ENCODE measurements at places on chromosomes 12 and 14.

- DNase-seq: no peak
Measured at GRCh38 chr12:52464897-52465296, 8.7 kb downstream of the KRT6C start.

DNA sequence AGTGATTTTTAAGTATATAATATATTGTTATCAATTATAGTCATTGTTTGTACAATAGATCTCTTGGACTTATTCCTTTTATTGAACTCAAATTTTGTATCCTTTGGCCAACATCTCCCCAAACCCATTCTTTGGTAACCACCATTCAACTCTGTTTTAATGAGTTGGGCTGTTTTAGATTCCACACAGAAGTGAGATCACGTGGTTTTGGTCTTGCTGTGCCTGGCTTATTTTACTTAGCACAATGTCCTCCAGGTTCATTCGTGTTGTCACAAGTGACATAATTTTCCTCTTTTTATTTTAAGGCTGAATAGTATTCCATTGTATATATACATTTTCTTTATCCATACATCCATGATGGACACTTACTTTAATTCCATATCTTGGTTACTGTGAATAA is 40.2 kb upstream of the LTA4H start:
- no peak for DNase-seq

DNA sequence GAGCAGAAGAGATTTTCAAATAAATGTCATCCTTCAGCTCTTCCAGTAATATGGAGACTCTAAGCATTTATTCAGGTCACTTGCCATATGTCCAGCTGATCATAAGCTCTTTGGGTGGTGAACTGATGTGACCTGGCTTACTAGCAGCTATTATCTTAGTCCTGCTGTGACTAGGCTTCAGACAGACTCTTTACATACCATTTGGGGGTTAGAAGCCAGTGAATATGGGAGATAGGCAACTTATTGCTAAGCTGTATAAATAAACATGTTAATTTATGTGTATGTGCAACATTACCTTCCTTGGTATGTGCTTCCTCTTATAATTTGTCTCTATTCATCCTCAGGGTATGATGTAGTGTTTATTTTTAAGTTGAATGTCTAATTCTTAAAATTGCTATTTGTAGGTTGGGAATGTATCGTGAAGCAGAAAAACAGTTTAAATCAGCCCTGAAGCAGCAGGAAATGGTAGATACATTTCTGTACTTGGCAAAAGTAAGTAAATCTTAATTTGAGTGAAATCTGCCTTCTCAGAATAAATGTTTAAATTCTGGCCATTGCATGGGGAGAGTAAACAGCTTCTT is 32.4 kb downstream of the TTC8 start:
- no peak for DNase-seq

DNA sequence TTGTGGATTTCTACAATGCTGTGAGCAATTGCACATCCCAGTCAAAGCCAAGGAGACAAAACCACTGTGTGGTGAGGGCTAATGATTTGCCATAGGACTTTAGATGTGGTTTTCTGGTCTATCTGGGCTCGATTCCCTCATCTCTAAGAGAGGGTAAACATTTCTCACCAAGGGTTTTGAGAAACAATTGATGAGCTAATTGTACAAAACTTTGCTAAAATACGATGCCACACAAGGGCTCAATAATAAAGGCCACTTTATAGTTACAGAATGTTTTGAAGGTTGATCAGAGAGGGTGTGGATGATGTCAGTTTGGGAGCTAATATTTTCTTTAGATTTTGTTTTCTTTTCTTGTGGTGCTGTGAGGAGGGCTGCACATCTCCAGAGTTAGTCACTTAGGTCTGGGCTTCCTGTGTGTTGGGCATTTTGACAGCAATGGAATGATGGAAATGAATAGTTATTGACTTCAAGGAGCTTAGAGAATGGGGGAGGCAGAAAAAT is 60.8 kb upstream of the SLC38A4 start:
- no peak for DNase-seq

DNA sequence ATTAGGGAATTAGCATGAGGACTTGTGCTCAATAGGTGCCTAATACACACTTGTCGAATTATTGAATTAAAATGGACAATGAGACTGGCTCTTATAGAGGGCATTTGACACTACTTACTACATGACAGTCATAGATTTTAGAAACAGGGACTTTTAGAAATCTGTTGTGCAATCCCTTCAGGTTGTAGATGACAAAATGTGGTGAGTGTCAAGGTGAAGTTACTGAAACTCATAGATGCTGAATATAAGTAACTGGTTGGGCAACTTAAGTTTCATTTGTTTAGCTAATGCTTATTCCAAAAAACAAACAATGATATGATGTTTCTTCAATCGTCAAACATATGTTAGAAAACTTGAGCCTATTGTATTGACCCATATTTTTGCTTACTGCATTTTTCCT is 12.9 kb upstream of the PEX5 start:
- DNase-seq: no peak

GRCh38 chr12:92802906-92803305 is 100.1 kb downstream of the PLEKHG7 start:
- DNase-seq: no peak

DNA sequence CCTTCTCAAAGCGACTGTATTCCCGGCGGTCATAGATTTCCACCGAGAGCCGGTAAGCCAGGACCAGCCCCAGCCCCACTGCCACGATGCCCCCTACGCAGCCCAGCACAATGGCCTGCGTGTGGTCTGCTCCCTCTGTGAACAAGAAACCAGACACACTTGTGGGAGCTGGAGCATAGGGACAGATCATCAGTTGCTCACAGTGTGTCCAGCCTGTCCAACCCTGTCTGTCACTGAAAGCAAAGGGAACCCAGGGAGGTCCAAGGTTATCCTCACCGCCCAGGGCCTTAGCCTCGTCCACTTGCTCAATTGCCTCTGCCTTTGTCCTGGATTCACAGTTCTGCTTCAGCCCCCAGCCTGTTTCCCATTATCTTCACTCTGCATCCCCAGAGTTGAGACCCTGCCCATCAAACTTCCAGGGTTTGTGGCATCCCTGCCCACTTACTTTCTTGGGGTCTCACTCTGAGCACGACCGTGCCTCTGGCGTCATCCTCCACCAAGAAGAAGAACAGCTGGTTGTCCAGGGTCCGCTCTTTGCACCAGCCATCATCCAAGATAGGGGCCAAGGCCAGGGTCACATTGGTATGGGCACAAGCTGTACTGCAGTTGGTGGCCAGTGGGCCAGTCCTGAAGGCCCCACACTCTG is 11.3 kb upstream of the CSAD start:
- DNase-seq: no peak

GRCh38 chr12:40225984-40226602 is 1.3 kb downstream of the LRRK2 start:
- DNase-seq: no peak

GRCh38 chr12:130576371-130576816 is 139.7 kb downstream of the RIMBP2 start:
- DNase-seq: no peak

DNA sequence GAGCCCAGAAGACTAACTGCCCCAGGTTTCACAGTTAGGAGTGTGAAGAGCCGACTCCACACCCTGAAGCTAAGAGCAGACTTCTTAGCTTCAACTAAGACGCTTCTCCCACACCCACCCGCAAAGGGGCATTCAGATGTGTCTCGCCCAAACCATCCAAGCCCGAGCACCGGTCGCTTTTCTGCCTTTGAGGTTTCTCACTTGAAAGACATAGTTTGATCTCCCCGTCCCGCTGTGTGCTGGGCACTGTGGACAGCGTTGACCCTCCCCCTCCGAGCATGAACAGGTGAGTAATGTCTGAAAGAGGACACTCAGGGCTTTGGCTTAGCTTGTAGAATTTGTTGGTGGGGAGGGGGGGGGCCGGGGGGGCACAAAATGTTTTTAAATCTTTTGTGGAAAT is 123.8 kb downstream of the TMEM132D start:
- DNase-seq: no peak

DNA sequence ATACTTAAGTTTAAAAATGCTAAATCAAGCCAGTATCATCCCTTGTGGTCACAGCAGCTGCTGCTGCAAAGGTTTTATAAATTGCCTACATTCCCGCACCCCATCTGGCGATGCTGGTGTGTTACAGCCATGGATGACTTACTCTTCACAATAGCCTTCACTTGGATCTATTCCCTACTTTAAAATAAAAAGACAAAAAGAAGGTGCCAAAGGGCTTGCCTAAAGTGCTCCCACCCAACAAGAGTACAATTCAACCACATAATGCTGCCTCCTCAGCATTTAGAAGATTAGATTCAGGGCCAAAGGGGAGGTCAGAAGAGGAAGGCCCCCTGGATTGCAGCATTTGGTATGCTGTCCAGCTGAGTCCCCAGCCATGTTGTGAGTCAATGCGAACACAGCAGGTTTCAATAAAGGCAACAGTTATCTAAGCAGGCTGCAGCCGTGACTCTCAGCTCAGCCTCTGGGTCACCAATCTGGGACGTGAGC is 176.1 kb downstream of the DAD1 start:
- DNase-seq: no peak

DNA sequence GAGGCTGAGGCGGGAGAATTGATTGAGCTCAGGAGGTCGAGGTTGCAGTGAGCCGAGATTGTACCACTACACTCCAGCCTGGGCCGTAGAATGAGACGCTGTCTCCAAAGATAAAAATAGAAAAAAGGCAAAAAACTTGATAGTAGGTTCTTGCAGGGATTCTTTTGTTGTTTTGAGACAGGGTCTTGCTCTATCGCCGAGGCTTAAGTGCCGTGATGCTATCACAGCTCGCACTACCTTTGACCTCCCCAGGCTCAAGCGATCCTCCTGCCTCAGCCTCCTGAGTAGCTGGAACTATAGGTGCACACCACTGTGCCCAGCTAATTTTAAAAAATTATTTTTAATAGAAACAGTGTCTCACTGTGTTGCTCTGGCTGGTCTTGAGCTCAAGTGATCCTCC is 4.7 kb downstream of the GOLGA5 start:
- DNase-seq: no peak

DNA sequence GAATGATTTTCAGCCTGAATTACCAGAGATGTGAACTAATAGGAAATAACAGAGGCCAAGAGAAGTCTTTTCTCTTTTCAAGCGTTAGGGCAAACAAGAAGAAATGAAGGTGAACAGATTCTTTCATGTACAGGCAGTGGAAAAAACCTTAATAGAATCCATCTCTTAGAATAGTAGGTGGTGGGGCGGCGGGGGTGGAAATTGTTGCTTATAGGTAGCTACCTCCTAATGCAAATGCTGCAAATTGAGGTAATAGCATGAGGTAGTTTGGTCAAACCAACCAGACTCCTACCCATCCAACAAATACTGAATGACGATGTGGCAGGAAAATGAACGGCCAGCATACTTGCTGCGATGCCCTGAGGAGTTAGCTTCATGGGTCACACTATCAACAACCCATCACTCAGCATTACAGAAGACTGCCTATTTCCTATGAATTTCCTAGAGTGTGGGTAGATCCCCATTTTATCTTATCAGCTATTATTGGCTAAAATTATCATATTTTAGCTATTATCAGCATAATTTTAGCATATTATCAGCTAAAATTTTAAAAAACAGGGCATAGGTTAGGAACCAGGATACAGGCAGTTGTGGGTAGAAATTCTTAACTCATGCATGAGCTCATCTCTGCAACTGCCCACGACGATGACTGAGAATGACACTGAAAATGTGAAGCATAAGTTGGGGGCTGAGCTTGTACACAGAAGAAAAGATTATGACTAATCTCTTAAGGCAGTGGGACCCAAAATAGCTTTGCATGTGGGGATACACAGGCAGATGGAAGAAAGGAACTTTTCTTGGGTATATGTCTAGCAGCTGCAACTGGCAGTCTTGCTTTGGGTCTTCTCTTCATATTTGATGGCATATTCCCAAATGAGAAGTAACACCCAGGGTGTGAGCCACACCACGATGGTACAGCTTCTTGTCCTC is 68.7 kb downstream of the NIN start:
- DNase-seq: no peak

GRCh38 chr14:58276208-58276607 is 22.1 kb upstream of the ARID4A start:
- no peak for DNase-seq

GRCh38 chr12:132338311-132338710 is 8.9 kb upstream of the GALNT9 start:
- DNase-seq: no peak

DNA sequence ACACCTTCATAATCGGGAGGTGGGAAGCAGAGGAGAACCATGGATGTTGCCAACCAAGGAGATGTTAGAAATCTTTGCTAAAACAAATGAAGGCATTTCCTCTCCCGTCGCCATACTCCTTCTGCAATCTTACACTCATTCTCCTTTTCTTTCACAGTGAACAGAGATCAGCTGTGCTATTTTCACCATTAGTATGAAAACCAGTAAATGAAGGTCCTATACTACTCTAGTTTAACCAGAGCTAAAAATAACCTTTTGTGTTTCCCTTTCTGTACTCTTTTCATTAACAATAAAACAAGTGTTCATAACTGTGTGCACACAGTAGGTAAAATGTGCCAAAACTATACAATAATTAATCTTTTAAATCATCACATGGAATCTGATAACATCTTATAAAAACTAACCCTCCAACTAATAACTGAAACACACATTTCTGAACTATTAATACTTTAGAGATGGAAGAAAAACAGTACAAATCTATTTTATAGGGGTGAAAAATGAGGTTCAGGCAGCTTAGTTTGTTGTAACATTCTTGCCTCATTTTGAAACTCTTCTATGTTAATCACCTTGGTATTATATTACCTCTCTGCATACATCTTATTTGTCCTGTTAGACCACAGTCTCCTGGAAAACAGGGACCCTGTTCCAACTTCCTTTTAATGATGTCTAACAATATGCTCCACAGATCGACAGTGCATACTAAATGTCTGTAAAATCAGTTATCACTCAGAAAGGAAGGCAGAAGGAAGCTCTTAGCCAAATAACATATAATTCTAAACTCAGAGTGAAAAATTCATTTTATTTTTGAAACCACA is 69.5 kb downstream of the SPPL3 start:
- DNase-seq: no peak

DNA sequence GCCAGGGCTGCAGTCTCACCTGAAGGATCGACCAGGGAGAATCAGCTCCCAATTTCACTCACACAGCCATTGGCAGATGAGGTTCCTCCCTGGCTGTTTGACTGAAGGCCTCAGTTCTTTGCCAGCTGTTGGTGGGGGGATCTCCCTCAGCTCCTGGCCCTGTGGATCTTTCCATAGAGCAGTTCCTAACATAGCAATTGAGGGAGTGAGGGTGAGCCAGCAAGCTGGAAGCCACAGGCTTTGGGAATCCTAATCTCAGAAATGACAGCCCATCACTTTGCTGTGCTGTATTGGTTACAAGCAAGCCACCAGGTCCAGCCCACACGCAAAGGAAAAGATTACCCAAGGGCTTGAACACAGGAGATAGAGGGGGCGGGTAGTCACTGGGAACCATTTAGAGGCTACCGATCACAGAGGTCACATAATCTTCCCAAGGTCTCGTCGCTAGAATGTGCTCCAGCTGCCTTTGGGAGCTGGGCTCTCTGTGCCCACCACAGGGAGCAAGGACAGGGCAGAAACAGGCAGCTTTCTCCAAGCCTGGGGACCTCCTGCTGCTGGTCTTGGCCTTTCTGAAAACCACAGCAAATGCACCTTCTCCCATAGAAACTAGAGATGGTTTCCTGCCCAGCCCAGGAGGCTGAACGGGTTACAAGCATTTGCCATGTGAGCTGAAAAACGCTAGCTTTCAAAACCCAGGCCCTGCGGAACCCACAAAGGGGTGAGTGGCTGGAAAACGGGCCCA is 4.6 kb upstream of the OTUB2 start:
- no peak for DNase-seq
